Stimulated activated CD4-positive, alpha-beta T cell treated with anti-CD3 and anti-CD28 coated beads, Interleukin-2, amount 100 ng/mL, for 48 hours (primary cell): ENCODE measurements at places on chromosomes 1 and 21.

GRCh38 chr1:116434849-116435248 is 61.8 kb downstream of the ATP1A1 start:
- DNase-seq = no peak

- DNase-seq = no peak
Measured at GRCh38 chr1:114033961-114034360, 54.7 kb downstream of the OLFML3 start.

DNA sequence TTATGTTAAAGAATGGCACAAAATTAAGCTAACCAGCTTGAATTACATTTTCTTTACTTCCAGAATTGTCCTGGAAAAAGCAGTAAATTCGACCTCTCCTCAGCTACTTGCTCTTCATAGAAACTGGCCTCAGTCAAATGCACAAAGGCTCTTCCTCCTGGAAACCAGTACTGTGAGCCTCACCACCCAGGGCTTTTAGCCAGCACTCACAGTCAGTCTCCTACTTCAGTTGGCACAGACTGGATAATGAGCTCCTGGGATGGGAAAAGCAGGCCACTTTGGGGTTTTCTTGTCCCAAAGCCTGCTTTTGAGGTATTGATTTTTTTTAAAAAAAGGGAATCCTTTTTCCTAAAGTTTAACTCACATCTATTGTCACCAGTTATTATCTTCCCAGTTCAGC is 40.4 kb downstream of the SCYL3 start:
- DNase-seq = no peak

DNA sequence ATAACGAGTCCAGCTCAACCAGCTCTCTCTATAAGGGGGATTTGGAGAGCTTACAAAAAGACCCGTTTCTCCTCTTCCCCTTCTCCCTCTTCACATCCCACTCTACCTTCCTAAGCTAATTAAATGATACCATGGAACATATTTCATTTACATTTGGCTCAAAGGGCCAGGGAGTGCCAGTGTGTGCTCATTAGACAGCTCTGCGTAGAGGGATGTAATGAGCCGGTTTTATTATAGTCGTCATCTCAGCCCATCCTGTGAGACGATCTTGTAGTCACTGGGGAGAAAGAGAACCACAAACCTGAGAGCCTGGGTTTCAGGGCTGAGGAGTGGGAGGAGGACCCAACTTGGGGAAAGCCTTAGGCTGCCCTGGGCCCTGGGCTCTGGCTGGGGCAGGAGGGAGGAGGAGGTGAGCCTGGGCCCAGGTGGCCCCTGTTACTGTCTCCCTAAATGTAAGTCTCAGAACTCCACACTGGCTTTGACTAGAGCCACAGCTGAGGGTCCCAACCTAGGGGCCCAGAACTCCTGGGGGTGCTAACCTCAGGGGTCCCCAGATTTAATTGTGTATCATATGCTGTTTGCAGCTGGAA is 354.6 kb downstream of the MATN1 start:
- no peak for DNase-seq

DNA sequence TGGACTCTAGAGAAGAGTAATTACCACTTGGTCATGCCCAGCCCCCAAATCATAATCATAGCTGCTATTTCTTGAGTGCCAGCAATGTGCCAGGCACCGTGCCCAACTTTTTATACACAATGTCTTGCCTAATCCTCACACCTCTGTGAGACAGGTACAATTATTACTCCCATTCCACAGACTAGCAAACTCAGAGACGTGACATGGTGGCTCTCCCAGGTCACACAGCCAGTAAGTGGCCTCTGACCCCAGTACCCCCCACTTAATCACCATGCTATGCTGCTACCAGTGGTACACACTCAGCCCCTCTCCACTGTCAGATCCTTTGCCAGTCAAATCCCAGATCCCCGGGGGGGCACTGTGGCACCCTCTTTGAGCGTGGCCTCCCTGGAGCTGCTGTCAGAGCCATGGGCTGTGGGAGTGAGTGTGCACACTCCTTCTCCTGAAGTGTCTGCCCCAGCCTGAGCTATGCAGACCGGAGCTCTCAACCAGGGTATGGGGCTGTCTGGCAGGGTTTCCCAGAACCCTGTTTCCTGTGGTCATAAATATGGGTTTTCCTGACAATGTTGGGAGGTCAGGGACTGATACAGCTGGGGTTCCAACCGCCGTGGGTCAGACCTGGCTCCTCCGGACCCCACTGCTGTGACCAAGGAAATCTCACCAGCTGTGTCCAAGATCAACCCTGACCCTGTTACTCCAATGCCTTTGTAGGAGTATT is 51.8 kb downstream of the LACTBL1 start:
- DNase-seq = no peak

DNA sequence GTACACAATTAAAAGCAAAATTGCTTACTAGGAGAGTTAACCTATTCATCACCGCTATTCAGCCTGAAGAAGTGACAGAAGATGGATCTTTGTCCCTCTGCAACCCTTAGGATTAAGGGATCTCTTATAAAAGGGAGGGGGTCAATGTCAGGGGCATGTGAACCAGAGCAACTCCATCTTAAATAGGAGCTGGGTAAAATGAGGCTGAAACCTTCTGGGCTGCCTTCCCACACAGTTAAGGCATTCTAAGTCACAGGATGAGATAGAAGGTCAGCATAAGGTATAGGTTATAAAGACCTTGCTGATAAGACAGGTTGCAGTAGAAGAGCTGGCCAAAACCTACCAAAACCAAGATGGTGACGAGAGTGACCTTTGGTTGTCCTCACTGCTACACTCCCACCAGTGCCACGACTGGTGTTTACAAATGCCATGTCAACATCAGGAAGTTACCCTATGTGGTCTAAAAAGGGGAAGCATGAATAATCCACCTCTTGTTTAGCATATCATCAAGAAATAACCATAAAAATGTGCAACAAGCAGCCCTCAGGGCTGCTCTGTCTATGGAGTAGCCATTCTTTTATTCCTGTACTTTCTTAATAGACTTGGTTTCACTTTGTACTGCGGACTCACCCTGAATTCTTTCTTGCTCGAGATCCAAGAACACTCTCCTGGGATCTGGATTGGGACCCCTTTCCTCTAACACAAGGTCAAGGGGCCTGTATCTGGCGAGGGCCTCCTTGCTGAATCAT is 35.3 kb upstream of the NEK2 start:
- no peak for DNase-seq

DNA sequence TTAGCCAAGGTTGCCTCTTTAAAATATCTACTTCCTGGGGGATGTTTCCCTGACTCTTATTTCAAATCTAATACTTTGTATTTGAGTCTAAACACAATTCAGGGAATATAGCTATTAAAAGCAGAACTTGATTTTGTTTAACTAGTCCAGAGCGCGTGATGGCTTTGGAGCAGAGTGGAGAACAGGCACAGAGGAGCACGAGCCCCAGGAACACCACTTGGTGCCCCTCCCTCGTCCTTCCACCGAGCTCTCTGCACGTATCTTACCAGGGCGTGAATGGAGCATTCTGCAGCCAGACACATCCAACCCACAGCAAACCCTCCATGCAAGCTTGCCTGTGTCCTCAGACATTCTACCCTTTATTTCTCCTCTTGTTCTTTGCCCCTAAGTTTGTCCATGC is 14.1 kb downstream of the KIF26B start:
- DNase-seq = no peak

DNA sequence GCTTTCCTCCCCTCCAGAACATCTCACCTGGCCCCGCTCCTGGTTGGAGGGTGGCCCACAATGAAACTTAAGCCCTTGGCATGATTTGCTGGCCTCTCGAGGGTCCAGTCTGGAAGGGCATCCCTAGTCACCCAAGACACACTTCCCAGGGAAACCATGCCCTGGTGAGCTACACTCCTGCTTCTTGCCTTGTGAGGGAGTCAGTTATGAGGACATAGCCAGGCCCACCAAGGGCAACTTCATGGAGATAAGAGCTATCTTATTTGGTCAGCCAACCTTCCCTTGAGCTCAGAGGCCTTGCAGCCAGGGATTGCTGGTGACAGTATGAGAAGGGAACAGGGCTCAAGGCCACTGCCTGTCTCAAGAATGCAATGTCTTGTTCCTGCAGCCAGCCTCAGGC is 9.7 kb downstream of the TNR start:
- no peak for DNase-seq

GRCh38 chr1:165152109-165152508 is 204.4 kb downstream of the LMX1A start:
- no peak for DNase-seq

GRCh38 chr1:175862408-175862807 is 119.0 kb upstream of the TNR start:
- no peak for DNase-seq

DNA sequence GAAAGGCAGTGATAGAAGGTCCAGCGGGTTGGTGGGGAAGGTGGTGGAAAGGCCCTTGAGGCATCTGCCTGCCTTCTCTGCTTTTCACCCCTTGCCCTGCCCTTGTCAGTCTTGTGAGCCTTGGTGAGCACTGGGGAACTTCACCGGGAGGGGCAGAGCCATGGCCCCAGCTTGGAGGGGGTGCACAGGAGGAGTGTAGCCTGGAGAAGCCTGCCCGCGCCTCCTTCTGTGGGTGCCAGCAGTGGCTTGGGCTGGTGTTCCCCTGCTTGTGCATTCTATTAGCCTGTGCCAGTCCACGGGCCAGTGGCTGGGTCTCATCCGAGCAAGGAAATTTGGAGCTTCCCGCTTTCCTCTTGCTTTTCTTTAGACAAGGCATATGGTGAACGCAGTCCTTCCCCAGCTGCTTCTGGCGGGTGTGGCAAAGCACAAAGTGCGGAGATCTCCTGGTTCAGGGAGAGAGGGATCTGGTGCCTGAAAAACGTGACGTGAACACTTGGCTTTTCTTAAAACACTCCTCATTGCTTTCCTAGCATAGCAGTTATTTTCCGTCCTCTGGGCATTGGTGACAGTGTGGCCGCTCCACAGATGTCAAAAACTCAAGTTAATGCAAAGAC is 10.6 kb upstream of the B3GALT5 start:
- no peak for DNase-seq

DNA sequence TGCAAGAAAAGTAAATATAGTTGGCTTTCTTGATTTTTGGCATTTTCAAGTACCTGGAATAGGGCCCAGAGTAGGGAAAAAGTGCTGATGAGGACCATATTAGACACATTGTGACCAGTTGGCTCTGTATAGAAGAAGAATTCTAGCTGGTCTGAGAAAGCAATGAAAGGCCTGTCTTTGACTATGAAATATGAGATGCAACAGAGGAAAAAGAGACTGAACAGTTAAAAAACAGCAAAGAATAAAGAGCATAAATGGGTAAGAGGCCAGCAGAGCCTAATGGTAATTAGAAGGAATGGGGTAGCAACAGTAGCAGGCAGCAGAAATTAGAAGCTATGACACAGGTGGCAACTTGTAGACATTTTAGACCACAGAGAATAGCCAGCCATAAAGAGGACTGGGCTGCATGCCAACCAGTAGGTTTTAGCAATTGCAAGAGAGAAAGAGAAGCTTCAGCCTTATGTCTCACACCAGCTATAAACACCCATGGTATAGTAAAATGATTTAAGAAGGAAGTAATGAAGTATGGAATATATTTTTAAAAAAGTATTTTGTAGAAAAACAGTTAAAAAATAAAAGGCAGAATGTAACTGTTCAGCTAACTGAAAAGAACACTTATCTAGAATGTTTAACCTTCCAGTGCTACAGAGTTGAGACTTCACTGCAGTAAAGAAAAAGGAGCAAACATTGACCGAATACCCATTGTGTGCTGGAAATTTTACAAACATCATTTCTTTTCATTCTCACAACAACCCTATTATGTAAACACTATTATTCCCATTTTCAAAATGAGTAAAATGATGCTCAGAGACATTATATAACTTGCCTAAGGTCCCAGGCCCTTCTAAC is 114.1 kb downstream of the LHX4 start:
- no peak for DNase-seq
